T-helper 2 cell (primary cell): ENCODE measurements at places on chromosomes 1 and 21.
A peak's percentile ranks its signal among the peaks of the same experiment; 100 is the strongest.

GRCh38 chr21:35386491-35387079 is 337.5 kb upstream of the RUNX1 start:
- DNase-seq = no peak

GRCh38 chr21:41068496-41068895 is 99.5 kb upstream of the BACE2 start:
- no peak for DNase-seq

DNA sequence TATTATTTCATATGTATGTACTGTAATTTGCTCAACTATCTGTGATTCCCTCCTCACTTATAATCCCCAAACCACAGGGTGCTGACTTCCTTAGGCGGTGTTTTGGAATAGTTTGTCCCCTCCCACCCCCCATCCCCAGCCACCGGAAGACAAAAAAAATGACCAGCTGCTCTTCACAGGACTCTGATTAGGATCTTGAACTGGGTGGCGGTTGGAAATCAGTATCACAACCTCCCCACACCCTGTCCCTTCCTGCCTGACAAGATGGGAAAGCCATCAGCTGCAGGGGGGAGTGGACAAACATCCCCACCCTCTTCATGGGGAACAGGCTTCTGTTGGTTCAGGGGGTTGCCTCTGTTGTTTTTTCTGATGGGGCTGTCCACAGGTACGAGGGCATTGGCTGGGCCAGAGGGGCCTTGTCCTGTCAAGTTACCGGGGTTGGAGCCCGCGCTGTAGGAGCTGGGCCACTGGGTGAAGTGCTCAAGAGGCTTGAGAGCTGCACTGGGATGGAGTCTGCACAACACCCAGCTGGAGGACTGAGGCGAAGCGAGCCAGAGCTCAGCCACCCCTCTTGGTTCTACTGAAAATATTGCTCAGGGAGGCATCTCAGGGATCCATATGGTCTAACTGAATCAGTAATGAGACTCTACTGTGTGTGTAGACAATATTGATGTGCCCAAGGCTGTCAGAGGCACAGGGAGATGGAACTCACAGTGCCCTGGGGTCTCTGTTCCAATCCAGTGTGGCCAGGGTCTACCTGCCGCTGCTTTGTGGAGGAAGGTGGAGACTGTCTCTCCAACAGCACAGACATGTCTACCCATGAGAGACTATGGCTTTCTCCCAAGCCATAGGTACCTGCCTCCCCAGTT is 28.2 kb downstream of the NAV1 start:
- DNase-seq = no peak

- DNase-seq = peak; percentile 86
These were observed 179.6 kb downstream of the DHRS3 start for GRCh38 chr1:12438349-12438924.

- DNase-seq = no peak
These were observed 3.8 kb downstream of the SNAPIN start for GRCh38 chr1:153662269-153662668.

DNA sequence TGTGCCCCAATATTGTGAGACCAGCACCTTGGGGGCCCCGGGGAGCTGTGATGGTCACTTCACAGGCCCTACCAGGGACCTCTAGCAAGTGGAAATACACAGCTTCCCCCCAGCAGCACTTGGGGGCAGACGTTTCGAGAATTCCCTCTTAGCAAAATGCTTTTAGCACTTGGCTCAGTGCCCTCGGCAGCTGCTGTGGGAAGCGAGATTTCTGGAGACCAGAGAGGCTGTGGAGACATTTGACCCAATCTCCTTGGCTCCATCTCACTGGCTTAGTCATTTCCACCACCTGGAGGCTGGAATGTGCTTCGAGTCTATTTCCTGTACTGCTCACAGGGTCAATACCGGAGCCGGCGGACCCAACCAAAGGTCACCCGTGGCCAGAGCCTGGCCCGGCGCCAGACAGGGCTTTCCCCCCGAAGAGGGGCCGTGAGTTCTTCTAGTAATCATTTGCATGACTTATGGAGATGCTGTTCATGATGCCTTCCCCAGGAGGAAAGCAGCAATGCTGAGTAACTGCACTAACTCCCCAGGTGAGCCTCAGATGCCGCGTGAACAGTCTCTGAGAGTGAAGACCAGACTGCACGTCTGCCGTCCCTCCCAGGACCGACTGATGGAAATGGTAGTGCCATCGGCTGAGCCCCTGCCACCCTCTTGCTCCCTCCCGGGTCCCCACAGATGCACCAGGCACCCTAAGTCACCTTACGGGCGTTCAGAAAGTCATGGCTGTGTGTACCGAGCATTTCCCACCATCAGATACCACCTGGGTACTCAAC is 4.4 kb upstream of the C2CD2 start:
- DNase-seq = no peak

- DNase-seq = no peak
These were observed 11.3 kb upstream of the CTSE start for GRCh38 chr1:206035027-206035426.

DNA sequence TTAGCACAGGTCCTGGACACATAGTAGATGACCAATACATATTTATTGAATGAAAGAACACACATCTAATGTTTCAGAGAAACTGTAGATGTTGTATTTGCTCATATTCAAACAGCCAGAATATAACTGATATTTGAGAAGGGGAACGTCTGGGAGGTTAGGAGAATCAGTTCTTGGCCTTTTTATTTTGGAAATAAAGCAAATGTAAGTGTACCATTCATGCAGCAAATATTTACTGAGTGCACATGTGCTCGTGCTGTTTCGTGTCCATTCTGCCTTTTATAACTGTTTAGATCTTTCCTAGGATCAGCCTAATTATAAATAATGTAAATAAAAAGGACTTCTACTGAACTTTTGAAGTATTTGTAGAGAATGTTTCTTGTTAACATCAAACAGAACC is 103.8 kb downstream of the GREM2 start:
- no peak for DNase-seq

GRCh38 chr1:162929177-162929576 is 68.2 kb upstream of the CCDC190 start:
- no peak for DNase-seq

DNA sequence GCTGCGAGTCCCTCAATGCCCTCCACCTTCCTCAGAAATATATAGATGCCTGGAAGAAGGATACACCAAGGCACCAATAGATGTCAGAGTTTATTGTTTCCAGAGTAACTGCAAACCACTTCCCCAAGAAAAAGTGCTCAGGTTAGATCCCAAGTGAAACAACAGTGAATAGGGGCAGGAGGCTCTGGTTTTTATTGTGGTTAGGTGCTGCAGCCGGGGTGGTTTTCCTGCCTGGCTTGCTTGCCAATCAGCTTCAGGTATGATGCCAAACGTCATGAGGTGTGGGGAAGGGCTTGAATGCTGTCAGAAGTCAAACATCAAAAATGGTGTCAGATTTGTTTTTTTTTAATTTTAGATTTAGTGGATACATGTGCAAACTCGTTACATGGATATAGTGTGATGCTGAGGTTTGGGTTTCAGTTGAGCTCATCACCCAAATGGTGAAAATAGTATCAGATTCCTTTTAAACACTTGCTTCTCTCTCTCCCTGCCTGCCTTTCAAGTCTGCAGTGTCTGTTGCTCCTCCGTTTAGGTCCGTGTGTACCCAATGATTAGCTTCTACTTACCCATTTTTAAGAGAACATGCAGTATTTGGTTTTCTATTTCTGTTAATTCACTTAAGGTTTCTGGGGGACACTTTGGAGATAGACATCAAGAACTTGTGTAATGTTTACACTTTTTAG is 1317.0 kb downstream of the MRPL39 start:
- DNase-seq = no peak

DNA sequence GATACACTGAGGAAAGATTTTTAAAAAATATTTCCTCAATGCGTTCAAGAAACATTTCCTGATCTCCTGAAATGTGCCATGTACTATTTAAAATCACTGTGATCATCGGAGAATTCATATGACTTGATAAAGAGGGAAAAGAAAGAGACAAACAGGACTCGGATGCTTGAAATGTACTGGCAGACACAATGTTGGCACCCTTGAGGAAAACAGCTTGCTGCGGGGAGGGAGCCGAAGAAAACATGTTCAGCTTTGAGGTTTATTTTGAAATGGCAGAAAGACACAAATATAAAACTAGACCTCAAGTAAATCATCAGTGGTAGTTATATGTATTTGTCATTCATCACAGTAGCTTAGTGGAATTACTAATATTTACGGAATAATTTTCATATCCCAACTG is 100.9 kb upstream of the BRINP3 start:
- no peak for DNase-seq

- no peak for DNase-seq
These were observed 391.9 kb downstream of the PTPRU start for GRCh38 chr1:29628190-29628589.

DNA sequence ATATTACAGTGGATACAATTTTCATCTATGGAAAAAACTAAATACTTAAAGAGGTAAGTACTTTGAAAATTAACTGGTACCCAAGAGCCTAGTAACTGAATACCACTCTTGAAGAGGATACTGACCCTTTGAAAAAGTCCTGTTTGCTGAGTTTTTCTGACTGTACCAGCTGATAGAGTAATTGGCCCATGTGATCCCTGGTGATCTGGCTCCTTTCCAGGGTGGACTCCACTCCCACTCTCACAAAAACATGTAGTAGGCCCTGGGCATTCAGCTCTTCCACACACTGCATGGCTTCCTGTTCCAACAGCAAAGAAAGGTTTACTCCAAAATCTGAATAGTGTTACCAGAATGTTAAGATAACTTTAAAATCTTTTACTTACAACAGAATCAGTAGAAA is 53.6 kb upstream of the HP1BP3 start:
- DNase-seq = no peak

- no peak for DNase-seq
These were observed 93.9 kb downstream of the GLIS1 start for GRCh38 chr1:53644909-53645689.

DNA sequence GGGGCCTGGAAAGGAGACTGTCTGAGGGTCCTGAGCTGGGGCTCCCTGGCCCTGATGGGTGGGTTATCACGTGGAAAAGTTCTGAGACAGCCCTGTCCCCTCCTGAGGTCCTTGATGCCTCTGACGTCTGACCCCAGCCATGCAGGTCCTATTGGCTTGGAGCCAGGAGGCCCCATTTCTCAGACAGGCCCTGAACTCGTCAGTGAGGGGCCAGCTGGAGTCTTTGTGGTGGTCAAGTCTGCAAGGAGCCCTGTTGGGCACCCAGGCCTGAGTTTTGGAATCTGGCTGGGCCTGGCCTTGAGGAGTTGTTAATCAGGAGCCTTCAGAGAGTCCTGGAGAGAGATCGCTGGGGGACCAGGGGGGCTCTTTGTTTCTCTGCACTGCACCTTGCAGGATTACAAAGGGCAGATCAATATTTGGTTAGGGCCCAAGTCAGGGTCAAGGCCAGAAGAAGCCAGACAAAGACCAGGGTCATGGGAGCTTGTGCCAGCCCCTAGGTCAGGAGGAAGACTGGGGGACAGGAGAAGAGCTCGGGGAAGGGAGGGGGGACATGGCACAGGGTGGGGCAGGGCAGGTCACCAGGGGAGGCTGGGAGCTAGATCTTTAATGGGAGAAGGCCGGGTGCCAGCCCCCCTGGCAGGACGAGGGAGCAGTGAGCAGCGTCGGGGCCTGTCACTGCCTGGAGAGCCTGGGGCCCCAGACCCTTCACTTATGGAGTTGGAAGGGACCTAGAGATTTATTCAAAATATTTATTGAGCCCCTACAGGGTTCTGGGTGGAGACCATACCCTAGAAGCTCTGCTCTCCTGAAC is 83.2 kb downstream of the PTPRU start:
- no peak for DNase-seq

GRCh38 chr1:41713557-41714327 is 205.0 kb downstream of the HIVEP3 start:
- DNase-seq = no peak

DNA sequence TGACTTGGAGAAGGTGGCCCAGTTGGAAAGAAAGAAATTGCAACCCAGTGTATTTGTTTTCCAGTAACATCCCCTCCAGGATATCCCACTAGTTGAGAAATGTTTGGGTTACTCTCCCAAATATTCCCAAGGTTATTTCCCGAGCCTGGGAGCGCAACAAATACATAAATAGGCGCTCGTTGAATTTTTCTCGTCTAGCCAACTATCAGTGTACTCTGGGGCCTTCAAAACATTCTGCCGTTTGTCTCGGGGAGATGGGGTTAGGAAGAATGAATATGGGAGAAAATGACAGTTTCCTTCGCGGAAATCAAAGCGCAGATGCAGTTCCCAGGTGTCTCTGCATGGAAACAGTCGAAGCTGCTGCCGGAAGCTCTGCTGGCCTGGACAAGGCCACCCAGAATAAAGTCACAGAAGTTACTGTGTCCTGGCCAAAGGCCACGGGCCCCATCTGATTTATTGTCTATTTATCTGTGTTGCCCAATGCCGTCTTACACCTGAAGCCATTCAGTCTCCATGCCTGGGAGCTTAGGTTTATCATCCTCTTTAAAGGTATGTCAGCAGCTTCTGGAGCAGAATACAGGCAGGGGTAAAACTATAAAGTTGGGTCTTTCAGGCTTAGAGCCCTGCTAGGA is 1.0 kb downstream of the C1orf115 start:
- no peak for DNase-seq

GRCh38 chr1:227586733-227587132 is 23.4 kb downstream of the ZNF678 start:
- no peak for DNase-seq

DNA sequence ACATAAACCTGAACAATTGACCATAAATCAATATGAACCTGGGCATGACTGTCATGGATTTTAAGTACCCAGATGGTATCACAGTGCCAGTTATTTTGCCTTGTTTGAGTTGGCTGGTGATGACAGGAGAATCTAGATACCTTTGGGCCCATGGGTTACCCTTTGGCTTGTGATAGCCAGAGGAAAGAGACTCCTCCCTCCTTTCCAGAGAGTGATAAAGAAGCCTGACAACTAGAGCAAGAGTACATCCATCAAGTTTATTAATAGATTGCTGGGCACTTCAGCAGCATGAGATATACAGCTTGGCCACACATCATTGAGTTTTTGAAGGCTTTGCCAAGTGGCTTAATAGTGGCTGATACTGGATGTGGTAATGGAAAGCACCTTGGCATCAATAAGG is 6.6 kb upstream of the FMO3 start:
- no peak for DNase-seq

DNA sequence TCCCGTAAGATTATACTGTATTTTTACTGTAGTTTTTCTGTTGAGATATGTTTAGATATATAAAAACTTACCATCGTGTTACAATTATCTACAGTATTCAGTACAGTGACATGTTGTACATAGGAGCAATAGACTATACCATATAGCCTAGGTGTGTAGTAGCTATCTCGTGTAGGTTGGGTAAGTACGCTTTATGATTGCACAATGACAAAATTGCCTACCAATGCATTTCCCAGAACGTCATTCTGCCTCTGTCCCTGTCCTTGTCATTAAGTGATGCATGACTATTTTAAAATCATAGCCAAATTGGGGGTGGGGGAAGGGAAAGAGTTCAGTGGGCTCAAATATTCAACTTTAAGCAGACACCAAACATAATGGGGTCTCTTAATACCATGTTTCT is 233.8 kb upstream of the TMEM51 start:
- no peak for DNase-seq

DNA sequence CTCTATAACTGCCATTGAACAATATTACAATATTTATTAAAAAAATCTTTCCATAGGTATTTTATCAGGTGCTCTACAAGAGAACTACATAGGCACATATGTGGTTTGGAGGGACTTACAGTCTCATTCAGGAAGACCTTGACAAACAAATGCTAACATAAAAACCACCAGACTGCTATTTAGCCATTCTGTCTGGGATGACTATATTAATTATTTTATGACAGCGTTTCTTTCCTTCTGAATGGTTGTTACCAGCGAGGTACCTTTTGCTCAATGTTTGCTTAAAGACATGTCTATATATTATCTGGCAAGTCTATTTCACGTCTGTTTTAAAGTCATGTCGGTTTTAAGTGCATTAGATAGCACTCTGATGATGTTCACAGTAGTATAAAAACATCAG is 69.7 kb downstream of the RUNX1 start:
- peak; percentile 61 for DNase-seq
